Activated CD4-positive, CD25-positive, alpha-beta regulatory T cell treated with anti-CD3 and anti-CD28 coated beads, Interleukin-2, amount 50 U/mL, for 24 hours (primary cell): ENCODE measurements at places on chromosomes 12 and 14.

DNA sequence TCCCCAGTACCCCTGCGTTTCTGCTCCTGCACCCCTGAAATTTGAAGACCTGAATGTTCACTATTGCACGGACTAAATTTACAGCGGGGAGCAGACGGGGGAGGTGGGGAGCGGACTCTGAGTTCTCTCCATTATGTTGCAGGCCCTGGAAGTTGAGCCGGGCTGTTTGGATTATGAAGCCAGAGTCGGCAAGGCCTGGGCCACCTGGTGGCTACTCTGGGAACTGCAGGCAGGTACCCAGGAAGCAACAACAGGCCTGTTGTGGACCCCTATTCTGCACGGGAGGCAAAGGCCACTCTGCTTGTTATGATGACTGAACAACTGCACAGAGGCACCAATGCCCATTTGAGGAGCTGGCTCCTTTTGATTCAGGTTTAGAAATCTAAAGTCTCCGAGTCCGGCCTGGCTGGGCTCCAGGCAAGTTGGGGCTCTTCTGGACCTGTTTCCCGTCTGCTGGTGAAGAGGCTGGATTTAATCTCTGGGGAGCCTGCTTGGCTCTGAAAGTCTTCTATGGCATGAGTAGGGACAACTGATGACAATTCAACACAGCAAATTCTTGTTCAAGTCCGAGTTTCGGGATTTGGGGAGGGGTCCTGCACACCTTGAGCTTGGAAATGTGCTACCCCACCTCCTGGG, 34.1 kb upstream of the FAM181A start:
- no peak for ATAC-seq

- ATAC-seq = no peak
Observed at GRCh38 chr12:56255671-56256070, 2.5 kb downstream of the ANKRD52 start.

DNA sequence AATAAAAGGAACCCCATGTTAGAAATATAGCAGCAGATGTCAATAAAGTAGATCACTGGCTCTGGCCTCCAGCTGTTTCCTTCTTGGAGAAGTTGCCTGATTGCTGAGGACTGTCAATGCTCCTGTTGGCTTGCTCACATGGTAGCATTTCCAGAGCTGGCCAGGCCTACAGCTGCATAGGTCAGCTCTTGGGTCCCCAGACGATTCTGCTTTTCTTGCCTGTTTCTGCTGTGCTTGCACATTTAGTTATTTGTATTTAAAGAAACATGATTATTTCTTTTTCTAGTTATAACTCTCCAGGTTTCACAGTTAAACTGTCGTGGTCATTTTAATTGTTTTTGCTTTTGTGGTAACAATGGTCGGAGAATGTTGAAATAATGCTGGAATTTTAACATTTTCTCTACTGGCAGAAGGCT, 7.2 kb downstream of the NAV3 start:
- no peak for ATAC-seq

DNA sequence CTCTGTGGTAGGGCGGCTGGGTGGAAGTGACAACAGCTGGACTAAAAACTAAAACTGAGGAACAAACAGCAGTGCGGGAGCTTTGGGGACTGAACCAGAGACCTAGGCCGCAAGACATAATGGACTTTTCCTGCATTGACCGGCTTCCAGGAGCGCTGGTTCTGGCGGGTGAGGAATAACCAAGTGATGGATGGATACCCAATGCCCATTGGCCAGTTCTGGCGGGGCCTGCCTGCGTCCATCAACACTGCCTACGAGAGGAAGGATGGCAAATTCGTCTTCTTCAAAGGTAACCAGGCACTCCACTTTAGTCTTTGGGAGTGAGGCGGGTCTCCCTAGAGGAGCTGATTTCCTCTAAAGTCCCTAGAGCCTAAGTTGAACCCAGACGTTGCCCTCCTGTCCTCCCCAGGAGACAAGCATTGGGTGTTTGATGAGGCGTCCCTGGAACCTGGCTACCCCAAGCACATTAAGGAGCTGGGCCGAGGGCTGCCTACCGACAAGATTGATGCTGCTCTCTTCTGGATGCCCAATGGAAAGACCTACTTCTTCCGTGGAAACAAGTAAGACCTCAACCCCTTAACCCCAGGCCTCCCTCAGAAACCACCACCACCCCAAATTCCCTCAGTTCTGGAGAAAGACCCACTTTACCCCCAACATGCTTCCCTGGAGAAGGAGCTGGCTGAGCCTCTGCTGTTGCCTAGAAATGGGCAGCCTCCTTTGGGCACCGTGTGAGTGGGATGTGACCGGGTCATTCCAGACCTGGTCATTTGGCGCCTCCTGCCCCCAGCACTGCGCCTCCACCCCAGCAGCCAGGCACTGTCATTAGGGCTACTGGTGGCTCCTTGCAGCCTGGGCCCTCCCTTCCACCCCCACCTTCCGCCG, 8.1 kb downstream of the MMP14 start:
- no peak for ATAC-seq

DNA sequence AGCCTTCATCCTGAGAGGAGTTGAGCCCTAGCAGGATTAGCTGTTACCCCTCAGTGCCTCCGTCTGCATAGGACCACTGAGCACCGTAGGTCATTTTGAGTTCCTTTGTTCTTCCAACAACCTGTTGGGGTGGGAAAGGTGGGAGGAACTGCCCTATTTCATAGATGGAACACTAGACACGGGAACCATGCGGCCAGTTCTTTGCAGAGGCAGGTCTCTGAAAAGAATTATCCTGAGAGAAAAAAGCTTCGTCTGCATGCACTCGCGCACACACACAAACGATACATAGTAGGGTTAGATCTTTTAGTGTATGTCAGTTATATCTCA, 28.5 kb downstream of the TRAFD1 start:
- no peak for ATAC-seq

GRCh38 chr12:107818984-107819383, 44.5 kb downstream of the ASCL4 start:
- ATAC-seq = no peak

DNA sequence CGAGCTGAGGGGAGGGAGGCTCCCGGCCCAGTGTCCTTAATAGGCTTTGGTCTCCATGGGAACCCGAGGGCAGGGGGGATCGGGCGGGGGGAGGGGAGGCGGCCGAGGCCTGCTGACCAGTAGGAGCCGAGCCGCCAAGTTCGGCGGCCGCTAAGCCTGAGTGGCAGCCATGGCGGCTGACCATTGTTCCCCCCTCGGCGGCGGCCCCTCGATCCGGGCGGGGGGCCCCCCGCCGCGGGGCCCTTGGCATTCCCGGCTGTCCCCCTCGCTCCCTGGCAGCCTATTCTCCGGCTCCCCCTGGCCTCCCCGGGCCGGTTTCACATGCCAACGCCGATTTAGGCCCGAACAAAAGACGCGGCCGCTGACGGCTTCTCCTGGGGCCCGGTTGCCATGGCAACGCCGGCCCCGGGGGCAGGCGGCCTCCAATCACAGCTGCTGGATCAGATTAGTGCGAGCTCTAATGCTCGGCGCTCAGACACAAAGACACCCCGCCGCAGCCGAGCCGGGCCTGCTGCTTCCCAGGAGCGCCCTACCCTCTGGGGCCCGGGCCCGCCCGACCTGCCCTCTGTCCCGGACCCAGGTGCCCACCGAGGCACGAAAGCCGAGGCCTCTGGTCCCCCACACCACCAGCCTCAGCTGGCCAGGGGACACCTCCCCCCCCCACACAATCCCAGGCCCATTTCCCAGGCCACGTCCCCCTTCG, 7.3 kb downstream of the MSI1 start:
- ATAC-seq = no peak

DNA sequence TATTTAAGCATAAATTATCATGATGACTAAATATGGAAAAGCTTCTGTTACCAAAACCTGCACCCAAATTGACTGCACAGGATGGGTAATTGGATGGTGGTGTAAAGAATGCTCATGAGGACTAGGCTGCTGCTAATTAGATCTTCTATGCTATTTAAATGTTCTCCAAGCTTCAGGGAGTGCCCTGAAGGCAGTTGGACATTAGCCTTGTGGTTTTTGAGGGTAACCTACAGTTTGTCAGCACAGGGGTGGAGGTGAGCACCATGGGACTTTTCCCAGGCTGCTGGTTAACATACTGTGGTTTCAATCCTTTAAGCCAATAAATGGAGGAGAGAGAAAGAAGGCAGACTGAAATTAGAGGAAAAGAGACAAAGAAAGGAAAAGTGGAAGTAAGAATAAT, 145.0 kb downstream of the WIF1 start:
- no peak for ATAC-seq

DNA sequence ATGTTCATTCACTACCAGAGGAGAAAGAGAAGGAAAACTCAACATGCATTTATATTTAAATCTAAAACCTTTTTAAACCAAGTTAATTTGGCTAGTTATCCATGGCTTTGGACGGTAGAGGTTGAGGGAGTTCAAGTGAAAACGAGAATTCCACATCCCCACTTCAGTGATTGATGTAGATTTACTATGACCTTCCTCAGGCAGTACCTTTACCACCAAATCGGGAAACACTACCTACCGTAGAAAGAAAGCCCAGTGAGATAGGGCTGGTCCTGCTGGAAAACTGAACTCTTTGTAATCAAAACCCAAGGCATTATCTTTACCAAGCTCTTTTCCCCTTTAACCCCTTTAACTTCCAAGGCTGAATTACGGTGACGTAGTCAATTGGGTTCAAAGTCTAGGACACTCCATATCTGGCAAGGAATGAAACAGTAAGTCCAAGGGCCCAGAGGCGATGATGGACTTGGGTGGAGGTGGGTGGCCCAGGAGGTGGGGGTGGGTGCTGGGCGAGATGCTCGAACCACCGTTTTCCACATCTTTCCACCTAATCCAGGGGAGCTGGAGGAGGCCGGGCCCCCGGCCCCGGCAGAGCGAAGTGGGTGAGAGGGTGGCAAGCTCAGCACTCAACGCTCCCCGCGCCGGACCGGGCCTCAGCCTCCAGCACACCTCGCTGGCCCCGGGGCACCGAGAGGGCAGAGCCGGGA, 618 bp downstream of the SEC23A start:
- ATAC-seq = peak; percentile 14

DNA sequence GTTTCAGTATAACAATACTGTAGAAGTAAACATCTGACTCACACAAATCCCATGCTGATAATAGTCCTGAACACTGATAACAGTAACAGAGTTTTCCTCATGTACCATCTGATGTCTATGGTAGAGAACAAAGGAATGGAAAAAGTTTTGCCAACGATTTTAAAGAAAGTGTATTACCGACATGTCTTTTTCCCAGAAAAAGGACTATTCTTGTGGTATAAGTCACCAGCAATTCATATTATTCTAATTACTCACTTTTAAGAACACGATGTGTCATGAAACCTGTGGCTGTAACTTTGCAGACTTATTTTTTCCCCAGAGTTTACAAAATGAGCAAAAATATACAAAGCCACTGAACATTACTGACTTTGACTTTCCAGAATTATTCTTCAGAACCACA, 40.1 kb upstream of the DCN start:
- no peak for ATAC-seq

- peak; percentile 41 for ATAC-seq
Observed at GRCh38 chr14:21300892-21301291, 21.0 kb downstream of the RPGRIP1 start.

GRCh38 chr12:130433411-130433810, 95.7 kb downstream of the PIWIL1 start:
- no peak for ATAC-seq

- ATAC-seq = no peak
Observed at GRCh38 chr14:60652674-60653651, 3.7 kb upstream of the SIX1 start.

GRCh38 chr12:45259675-45260074, 43.8 kb downstream of the ANO6 start:
- no peak for ATAC-seq

DNA sequence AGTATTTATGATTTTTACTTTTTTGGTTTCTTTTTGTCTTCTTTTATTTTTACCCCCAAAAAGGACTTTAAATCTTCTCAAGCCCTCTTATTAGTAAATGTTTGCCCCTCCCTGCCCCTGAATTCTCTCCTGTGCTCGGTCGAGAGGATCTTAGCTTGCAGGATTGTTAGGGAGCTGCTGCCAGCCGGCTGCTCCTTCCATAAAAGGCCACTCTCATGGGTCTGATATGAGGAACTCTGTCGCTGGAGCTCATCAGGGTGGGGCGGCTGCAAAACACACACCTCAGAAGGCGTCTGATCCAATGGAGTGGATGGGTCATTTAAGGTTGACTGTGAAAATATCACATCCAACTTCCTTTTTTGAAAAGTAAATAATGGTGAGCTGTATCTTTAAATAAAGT, 8.5 kb downstream of the LTBR start:
- no peak for ATAC-seq

GRCh38 chr12:48446161-48446776, 26.1 kb upstream of the ANP32D start:
- no peak for ATAC-seq

DNA sequence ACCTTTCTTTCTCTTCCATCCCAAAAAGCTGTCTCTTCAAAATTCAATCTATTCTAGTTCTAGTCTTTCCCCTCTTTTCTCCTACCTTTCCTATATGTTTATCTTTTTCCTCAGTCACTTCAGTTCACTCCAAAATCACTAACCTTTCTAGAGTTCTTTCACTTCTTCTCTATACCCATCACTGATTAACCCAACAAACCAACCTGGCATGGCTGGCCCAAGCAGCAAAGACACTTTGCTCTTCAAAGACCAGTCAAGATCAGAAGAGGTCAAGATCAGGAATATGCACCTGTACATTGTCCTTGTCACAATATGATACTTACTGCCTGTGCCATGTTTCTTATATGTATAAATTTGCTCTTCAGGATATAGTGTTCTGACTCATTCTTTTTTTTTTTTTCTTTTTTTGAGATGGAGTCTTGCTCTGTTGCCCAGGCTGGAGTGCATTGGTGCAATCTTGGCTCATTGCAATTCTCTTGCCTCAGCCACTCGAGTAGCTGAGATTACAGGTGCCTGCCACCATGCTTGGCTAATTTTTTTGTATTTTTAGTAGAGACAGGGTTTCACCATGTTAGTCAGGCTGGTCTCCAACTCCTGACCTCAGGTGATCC, 112.9 kb downstream of the C12orf42 start:
- ATAC-seq = no peak

DNA sequence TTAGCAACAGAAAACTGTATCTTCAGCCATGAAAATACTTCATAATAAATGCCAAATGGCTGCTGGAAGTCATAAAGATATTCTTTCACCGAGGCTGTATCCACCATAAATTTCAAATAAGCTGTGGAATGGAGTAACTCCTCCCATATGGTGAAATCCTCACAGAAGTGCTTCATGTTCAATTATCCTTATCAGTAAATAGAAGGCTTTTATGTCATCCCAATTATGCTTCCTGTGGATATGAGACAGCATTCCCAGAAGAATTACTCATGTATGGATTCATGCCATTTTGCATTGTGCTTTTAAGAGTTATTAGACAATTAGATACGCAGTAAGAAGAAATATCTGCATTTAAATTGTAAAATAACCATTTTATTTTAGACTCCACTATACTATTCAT, 99.0 kb downstream of the RTN1 start:
- no peak for ATAC-seq

DNA sequence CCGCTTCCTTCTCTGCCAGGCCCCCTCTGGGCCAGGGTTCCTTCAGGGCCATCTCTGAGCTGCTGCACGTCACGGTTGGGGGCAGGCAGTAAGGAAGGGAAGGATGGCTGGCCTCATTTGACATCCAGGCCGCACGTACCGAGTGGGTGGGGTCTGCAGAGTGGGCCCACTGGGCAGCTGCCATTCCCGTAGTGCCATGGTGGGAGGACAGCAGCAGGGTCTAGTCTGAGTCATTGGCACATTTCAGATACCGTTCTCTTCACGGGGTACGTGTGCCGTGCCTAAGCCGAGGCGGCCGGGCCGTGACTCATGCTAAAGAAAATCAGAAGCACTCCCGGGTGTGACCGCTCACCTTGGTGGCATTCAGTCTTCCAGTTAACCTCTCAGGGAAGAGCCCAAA, 43.9 kb downstream of the IL31 start:
- ATAC-seq = no peak
